ENCODE measurements at places on chromosomes 13 and 19.
A peak's percentile ranks its signal among the peaks of the same experiment; 100 is the strongest.

DNA sequence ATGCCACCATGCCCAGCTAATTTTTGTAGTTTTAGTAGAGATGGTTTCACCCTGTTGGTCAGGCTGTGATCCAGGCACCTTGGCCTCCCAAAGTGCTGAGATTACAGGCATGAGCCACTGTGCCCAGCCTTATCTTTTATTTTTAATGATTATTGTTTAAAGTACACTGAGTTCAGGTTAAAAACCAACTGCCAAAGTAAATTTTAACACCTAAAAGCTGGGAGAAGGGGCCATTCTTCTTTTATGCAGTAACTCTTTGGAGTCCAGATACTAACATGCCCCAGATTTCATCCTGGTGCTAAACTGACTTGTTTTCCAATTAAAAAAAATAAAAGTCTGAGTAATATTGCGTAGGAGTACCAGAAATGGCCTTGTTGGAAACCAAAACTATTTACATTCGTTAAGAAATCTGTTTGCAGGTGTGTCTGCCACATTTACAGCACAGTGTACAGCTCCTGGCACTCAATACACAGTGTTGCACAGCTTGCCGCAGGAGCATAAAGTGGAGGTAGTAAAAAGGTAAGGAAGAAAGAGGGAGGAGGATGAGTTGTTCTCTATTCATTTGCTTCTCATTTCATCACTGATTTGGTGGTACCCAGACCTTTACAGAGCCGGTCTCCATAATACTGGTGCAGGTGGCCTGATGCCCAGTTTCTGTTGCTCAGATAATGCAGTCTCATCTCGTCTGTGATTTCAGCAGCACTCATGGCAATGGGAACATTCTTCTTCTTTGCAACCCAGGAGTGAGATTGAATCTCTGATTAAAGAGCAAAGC, 108.9 kb downstream of the PCCA start:
- DNase-seq: no peak
- no peaks in the 10 kb centered on the region for H3K27me3 ChIP-seq
- no peak overlapping the region for H3K27ac ChIP-seq

DNA sequence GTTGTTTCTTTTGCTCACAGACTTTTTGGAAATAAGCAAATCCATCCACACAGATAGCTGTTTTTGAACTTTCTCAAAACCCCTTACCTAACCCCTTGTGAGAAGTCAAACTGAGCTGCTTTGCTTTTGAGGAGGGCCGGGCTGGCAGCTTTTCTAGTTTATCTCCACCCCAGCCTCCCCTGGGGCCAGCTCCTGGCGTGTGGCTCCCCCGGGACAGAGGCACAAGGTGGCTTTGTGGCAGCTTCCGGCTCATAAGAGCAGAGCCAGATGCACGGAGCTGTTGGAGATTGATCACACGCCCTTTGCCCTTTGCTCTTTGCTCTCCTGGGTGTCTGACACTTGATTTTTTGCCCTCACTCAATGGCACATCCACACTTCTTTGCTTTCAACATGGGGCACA, 24.9 kb upstream of the RNF113B start:
- peaks cover 2% of the 10 kb centered on the region for H3K27me3 ChIP-seq
- no peak overlapping the region for H3K27ac ChIP-seq
- no peaks in the 10 kb centered on the region for H3K36me3 ChIP-seq
- H3K4me3 ChIP-seq: no peak overlapping the region

- no peaks in the 10 kb centered on the region for H3K27me3 ChIP-seq
- no peaks in the 10 kb centered on the region for H3K36me3 ChIP-seq
- no peaks in the 10 kb centered on the region for H3K4me1 ChIP-seq
- no peak for DNase-seq
- no peak overlapping the region for H3K27ac ChIP-seq
Measured at GRCh38 chr13:44726214-44726613, 150.1 kb upstream of the TSC22D1 start.

DNA sequence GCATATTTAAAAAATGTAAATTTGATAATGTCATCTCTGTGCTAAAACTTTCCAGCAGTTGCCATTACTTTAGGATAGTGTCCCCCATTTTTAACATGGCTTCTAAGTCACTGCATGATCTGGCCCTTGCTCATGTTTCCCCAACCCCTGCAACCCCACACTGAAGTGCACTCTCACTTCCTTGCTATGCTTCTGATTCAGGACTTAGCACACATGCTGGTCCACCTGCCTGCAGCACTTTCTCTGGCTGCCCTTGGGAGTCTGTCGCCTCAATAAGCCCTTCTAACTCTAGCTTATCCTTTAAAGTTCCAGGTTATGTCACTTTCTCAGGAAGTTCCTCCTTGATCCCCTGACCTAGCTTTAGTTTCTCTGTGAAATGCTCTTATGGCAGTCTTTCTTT, 241.0 kb downstream of the POSTN start:
- H3K4me3 ChIP-seq: no peak overlapping the region
- no peak for DNase-seq
- H3K27me3 ChIP-seq: no peaks in the 10 kb centered on the region
- no peaks in the 10 kb centered on the region for H3K4me1 ChIP-seq
- no peak overlapping the region for H3K27ac ChIP-seq

- no peak overlapping the region for H3K4me3 ChIP-seq
- H3K27me3 ChIP-seq: no peaks in the 10 kb centered on the region
- DNase-seq: no peak
- H3K4me1 ChIP-seq: no peaks in the 10 kb centered on the region
- no peaks in the 10 kb centered on the region for H3K36me3 ChIP-seq
Measured at GRCh38 chr13:101970341-101970740, 431.5 kb downstream of the FGF14 start.

GRCh38 chr19:42076380-42076944, 496 bp downstream of the ZNF574 start:
- peaks cover 29% of the 10 kb centered on the region for H3K4me1 ChIP-seq
- H3K36me3 ChIP-seq: peaks cover 31% of the 10 kb centered on the region
- H3K27ac ChIP-seq: peak overlapping the region; percentile 98
- peak overlapping the region; percentile 63 for H3K4me3 ChIP-seq

DNA sequence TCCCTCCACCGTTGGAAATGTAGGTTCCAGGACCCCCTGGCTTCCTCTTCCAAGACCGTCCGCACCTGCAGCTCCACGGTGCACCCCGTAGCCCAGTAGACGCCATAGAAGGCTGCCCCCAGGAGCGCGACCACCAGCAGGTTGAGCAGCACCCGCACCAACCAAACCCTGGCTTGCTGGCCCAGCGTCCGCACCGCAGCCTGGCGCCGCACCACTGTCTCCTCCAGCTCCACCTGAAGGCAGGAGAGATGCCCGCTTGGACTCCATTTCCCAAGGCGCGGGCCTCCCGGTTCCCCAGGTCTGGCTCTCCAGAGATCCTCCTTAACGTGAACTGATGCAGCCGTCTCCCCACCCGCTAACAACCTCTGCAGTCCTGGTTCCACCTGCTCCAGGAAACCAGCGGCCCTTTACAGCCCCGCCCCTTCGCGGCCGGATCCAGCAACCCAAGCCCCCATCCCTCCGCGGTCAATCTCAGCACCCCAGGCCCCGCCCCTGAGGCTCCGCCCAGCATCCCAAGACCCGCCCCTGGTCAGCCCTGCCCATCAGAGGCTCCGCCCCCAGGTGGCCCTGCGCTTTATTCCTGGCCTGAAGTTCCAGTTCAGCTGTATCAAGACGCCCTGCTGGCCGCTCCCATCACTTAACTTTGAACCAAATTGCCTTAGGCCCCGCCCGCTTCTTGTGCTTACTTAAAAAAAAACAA, 5.0 kb upstream of the LENG1 start:
- H3K4me3 ChIP-seq: peak overlapping the region; percentile 37
- peaks cover 55% of the 10 kb centered on the region for H3K4me1 ChIP-seq
- H3K27me3 ChIP-seq: no peaks in the 10 kb centered on the region
- peak; percentile 33 for DNase-seq
- H3K36me3 ChIP-seq: no peaks in the 10 kb centered on the region

GRCh38 chr13:111156421-111156820, 41.3 kb downstream of the ARHGEF7 start:
- peaks cover 13% of the 10 kb centered on the region for H3K36me3 ChIP-seq
- no peaks in the 10 kb centered on the region for H3K27me3 ChIP-seq
- no peak overlapping the region for H3K27ac ChIP-seq
- H3K4me3 ChIP-seq: no peak overlapping the region
- peaks cover 30% of the 10 kb centered on the region for H3K4me1 ChIP-seq

DNA sequence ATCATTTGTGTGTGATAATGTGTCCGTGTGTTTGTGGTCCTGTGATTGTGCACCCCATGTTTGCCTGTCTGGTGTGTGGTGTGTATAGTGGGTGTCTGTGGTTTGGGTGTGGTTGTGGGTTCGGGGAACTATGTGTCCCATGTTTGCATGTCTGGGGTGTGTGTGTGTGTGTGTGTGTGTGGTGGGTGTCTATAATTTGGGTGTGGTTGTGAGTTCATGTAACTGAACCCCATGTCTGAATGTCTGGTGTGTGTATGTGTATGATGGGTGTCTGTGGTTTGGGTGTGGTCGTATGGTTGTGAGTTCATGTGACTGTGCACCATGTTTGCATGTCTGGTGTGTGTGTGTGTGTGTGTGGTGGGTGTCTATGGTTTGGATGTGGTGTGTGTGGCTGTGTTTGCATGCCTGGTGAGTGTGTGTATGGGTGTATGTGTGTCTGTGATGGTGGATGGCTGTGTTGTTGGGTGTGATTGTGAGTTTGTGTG, 11.1 kb upstream of the NFIX start:
- H3K36me3 ChIP-seq: no peaks in the 10 kb centered on the region
- H3K27ac ChIP-seq: no peak overlapping the region
- DNase-seq: no peak
- peaks cover 2% of the 10 kb centered on the region for H3K27me3 ChIP-seq

DNA sequence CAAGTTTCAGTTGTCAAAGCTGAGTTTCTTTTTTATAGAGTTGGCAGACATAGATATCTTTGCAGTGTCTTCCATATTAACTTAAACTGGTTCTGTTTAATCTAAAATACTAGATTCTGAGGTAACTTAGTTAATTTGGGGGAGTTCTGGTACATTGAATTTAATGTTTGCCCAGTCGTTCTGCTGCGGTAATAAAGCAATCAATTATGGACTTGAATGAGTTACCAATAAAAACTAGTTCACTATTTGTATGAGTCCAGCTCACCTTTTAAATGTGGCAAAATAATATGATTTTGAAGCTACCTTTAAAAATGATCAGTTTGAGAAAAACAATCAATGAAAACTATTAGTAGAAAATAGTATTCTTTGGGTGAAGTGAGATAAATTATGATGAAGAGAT, 90.2 kb downstream of the LMO7 start:
- no peak overlapping the region for H3K27ac ChIP-seq
- H3K4me3 ChIP-seq: no peak overlapping the region
- DNase-seq: no peak
- no peaks in the 10 kb centered on the region for H3K27me3 ChIP-seq
- no peaks in the 10 kb centered on the region for H3K4me1 ChIP-seq

DNA sequence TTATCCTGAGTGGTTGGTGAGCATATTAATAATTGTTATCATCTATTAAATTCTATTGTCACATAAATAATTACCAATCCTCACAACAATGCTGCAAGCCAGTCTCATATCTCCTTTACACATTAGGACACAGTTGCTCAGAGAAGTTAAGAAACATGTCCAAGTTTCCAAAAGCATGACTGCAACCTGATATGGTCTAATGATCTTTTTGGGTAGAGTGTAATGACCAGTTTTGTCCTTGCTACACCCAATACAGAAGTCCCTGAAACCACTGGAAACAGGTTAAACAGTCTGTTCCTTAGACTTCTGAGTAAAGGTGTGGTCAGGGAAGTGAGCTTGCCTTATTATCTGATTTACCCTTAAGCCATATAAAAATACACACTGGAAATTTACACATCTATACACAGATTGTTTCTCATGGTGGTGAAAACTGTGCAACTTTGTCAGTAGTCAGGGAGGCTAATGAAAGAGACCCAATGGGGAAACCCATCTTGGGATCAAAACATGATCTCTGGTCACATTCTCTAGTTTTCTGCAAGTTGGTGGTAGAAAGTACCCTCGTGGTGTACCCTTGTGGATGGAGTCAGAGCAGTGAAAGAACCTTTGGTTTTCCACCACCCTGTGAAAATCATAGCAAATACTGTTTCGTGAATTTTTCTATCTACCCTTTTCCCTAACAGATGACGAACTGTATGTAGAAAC, 146.0 kb upstream of the KLF12 start:
- no peaks in the 10 kb centered on the region for H3K27me3 ChIP-seq
- peaks cover 4% of the 10 kb centered on the region for H3K4me1 ChIP-seq
- no peak for DNase-seq

GRCh38 chr13:35703061-35703460, 226.6 kb upstream of the MAB21L1 start:
- no peaks in the 10 kb centered on the region for H3K36me3 ChIP-seq
- no peaks in the 10 kb centered on the region for H3K4me1 ChIP-seq
- no peak overlapping the region for H3K4me3 ChIP-seq
- no peak overlapping the region for H3K27ac ChIP-seq

GRCh38 chr13:44651209-44651608, 75.1 kb upstream of the TSC22D1 start:
- no peaks in the 10 kb centered on the region for H3K4me1 ChIP-seq
- DNase-seq: no peak
- H3K27ac ChIP-seq: no peak overlapping the region
- H3K4me3 ChIP-seq: no peak overlapping the region
- H3K27me3 ChIP-seq: peaks cover 4% of the 10 kb centered on the region

- no peak for DNase-seq
- H3K27me3 ChIP-seq: no peaks in the 10 kb centered on the region
- H3K27ac ChIP-seq: peak within 1 kb of the TSS; percentile 67
- H3K36me3 ChIP-seq: peaks cover 13% of the 10 kb centered on the region
- peaks cover 51% of the 10 kb centered on the region for H3K4me1 ChIP-seq
- peak within 1 kb of the TSS; percentile 84 for H3K4me3 ChIP-seq
Measured at GRCh38 chr19:10503002-10503789, at the start of gene KEAP1. TSS of gene KEAP1 (minus strand) at chr19:10503356. CDS start at chr19:10500033, 3,323 bp downstream.

DNA sequence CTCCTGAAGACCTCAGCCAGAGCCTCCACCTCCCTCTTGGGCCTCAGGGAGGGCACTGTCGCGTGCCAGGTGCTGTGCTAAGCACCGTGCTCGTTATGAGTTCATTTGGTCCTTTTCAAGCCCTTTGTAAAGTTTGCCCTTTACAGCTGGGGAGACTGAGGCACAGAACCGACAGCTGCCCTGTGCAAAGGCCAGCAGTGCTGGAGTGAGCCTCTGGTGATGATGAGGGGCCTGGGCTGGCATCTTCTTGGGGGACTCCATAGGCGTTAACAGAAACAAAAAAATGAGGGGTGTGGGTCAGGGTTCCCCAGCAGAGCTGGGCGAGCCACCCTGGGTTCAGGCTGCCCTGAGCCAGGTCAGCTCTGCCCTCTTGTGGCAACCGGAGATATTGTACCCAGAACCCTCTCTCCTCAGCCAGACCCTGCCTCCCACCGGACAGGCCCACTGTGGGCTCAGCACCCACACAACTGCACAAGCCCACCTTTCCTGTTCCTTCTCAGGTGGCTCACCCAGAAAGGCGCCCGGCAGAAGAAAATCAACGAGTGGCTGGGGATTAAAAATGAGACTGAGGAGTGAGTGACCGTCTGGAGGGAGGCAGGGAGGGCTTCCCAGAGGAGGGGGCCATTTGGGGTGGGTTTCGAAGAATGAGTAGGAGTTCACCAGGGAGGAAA, 5.5 kb upstream of the IFI30 start:
- H3K4me3 ChIP-seq: no peak overlapping the region
- peaks cover 16% of the 10 kb centered on the region for H3K4me1 ChIP-seq
- peaks cover 19% of the 10 kb centered on the region for H3K36me3 ChIP-seq
- H3K27me3 ChIP-seq: no peaks in the 10 kb centered on the region
- no peak overlapping the region for H3K27ac ChIP-seq
- DNase-seq: peak; percentile 42
